ENCODE measurements at places on chromosomes 2 and 18.

GRCh38 chr2:182259629-182260150 is 167.1 kb downstream of the PDE1A start:
- no peak for DNase-seq

- DNase-seq = no peak
Measured at GRCh38 chr2:143000599-143000998, 123.1 kb downstream of the KYNU start.

- DNase-seq = no peak
Measured at GRCh38 chr2:11777066-11777782, 30.8 kb downstream of the LPIN1 start.

- DNase-seq = no peak
Measured at GRCh38 chr2:237307474-237307873, 106.5 kb downstream of the COL6A3 start.

DNA sequence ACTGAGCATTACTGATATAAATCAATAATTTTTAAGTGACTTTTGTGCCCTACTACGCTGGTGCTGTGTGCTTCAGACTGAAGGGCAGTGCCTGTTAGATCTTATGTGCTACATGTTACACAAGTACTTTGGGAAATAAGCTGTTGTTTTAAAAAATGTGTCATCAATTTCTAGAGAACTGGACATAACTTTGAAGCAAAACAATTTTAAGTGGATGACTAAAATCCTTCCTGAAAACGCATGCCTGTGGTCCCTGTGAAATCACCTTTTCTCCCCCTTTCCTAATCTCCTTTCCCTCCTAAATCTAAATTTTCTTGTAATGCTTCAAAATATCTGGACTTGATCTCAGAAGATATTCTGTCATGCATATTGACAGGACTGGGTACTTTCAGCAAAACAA is 7.1 kb upstream of the IL1RL1 start:
- no peak for DNase-seq
